ENCODE measurements at places on chromosomes 5 and 9. TPM values are rescaled to one million over a fixed set of nuclear protein-coding genes. Genes with fewer than 3 reads are reported as not detected.
A peak's percentile ranks its signal among the peaks of the same experiment; 100 is the strongest.

- no peak for DNase-seq
Observed at GRCh38 chr5:33781286-33781685, 110.5 kb downstream of the ADAMTS12 start.

DNA sequence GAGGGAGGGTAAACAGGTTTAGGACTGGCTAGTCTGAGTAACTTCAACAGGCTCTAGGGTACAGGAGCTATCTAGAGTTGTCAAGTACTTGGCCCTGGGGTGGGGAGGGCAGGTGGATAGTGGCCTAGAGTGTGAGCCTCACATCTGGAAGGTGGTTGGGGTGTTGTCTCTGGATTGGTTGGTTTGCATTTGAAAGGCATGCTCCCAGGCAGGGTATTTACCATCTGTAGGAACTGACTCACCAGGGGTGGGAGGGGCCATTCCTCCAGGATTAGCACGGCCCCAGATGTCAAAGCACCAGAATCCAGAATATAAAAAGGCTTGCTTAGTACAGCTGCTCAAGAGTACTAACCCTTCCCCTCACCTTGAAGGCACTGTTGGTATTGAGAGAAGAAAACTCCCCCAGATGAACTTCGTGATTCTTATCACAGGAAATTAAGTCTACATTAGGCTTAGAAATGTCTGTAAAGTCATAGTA, 193.3 kb downstream of the NTRK2 start:
- peak; percentile 89 for DNase-seq

GRCh38 chr9:34572092-34572491, 17.4 kb downstream of the CNTFR start:
- no peak for DNase-seq

PCA3 gene
- not detected for total RNA-seq

Data from GM23338 (cell line).